Stimulated activated CD4-positive, alpha-beta T cell treated with anti-CD3 and anti-CD28 coated beads, TNF-alpha, amount 100 ng/mL, for 48 hours (primary cell): ENCODE measurements at places on chromosomes 12 and 14.

- DNase-seq: no peak
Observed at GRCh38 chr12:6980740-6981139, 10.0 kb downstream of the EMG1 start.

DNA sequence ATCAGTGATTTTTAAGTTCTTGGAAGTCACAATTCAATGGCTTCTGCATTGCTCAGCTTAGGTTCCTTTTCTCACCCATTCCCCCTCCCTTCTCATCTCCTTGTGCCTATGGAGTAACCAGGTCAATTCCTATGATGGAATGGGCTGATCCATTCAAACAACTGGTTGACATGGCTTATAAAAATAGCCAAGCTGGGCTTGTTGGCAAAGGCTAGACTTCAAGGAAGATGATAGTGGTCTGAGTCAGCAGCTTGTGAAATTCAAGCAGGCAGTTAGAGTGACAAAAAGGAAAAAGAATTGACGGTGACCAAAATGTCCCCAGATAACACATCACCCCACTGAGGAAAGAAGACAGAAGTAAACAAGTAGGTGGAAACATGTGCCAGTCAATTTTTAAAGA, 119.9 kb upstream of the PCED1B start:
- no peak for DNase-seq

- DNase-seq: no peak
Observed at GRCh38 chr14:63045234-63045611, at the start of gene KCNH5. KCNH5 (minus strand) TSS chr14:63045458; CDS start chr14:63045186, 272 bp downstream.

DNA sequence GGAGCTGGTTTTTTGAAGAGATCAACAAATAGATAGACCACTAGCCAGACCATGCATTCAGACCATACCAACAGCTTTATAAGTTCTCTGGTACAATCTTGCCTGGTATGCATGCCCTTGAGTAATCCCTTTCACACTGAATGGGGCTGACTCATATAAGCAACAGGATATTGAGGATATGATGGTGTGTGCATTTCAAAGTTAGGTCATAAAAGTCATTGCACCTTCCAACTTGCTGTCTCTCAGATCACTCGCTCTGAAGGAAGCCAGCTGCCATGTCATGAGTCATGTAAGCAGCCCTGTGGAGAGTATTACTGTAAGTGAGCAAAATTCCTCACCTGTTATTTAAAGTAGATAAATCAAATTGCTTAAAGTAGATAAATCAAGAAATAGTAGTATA, 45.0 kb upstream of the OR6J1 start:
- no peak for DNase-seq

DNA sequence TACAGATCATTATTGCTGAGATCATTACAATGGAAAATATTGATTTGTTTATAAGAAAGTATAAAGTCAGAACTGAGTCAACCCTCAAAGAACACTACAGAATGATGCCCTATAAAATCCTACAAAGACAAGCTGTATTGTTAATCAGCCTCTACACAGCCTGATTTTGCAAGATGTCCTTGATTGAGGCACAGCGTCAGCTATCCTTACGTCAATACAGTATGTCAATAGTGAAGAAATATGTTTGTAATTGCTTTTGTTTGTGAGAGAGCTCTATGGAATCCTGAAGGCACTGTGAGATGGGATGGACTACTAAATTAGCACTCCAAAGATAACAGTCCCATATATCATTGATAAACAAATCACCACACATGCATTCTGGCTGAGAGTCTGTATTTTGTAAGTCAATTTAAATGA, 70.7 kb downstream of the RASSF9 start:
- no peak for DNase-seq

DNA sequence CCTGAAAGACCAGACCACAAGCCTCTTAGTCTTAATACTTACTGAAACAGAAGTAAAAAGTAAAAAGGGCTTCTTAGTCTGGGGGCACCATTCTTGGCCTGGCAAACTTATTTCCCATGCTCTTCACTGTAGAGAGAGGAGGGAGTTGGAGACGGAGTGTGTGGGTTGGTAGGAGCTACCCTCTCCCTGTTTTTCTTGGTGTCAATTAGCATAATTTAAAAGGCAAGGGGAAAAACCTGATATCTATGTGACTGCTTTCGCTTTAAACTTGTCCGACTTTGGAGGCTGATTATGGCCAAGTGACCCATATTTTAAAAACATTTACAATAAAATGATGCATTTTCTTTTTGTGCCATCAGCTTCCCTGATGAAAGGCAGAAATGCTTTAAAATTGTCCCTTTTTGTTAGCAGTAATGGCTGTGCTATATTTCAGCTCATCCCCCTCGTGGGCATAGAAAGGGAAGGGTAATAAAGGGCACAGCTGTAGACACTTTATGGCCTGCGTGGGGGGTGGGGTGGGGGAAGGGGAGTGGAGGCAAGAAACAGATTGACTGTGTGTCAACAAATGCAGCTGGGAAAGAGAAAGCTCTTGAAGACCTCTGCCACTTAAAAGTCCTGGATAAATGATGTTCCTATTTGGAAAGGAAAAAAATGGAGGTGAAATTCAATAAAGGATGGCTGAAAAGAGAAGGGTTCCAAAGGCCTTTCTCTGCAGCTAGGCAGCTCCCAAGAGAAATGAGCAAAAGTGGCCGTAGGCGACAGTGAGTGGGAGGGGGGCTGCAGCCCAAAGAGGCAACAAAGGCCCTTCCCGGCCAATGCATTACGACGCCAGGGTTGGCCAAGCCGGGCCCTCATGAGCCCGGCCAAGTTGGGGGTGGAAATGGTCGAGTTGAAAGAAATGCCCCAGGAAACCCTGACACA, 57.5 kb upstream of the TMEM263 start:
- DNase-seq: no peak

GRCh38 chr14:80078501-80078900, 132.8 kb downstream of the DIO2 start:
- no peak for DNase-seq

DNA sequence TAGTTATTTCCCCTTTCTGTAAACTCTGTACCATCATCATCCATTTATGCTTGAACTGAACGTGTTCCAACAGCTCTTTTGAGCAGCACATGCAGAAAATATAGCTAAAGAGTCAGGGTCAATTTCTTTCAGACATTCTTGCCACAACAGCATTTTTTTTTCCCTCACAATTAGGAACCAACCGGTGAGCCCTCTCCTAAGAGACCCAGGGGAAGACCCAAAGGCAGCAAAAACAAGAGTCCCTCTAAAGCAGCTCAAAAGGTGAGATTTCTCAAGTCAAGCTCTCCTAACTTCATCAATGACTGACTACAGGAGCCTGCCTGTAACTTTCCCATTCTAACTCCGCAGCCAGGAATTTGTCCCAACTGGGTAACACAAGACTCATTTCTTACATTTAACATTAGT, 3.5 kb downstream of the HMGA2 start:
- DNase-seq: no peak

- DNase-seq: no peak
Observed at GRCh38 chr12:114209861-114210260, 196.1 kb downstream of the TBX5 start.

DNA sequence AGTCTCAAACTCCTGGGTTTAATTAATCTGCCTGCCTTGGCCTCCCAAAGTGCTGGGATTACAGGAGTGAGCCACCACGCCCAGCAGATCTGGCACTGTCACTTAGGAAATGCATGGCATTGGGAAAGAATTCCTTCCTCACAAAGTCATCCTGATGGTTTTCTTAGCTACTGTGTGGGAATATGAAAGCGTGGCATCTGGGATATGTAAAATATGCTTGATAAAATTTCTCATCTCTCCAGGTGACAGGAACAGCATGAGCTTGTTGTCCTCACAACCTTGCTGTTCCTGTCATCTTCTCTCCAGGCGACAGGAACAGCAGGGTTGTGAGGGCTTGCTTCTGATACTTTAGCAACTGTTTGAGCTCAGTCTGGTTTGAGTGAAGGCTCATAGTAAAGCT, 16.1 kb upstream of the AICDA start:
- no peak for DNase-seq

DNA sequence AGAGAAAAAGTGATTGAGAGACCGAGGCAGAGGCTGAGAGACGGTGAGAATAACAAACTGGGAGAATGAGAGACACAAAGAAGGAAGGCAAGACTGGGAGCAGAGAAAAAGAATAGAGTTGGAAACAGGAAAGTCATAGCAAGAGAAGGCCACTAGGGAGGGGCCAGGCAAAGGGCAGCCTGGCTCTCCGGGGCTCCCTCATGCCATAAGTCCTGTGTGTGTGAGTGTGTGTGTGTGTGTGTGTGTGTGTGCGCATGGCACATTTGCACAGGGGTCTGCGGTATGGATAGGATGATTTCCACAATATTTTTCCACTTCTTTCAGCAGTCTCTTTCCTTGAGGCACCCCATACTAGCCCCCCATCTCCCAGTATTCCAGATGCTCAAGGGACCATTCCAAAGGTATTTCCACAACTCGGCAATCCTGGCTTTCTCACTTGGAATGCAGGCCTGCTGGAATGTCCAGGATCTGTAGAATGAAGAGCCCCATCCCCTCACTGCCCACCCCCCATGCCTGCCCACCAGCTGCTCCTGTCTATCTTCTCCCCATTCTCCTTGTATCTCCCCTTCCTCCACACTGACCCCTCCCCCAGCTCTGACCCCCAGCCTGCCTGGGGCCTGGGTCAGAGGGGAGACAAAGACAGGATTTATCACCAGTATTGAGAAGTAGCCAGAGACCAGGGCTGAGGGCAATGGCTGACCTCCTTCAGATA, 9.0 kb downstream of the GPR84 start:
- no peak for DNase-seq

DNA sequence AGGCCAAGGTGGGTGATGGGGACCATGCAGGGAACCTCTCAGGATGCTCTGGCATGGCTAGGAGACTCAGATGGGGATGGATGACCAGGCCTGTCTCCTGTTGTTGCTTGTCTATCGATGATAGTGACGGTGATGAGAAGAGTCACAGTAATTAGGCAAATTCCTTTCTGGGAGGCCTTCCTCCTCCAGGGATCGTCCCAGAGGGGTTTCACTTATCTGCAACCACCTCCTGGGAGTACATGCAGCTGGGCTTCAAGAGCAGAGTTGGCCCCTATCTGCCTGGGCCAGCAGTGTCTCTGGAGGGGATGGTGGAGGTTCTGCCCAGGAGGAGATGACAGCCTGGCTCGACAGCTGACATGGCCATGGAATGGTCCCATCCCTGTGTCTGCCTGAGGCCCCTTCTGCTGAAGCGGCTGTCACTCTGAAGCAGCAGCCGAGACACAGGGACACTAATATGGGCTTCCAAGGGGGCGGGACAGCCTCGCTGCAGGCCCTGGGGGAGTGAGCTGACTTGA, 27.5 kb upstream of the OAS1 start:
- no peak for DNase-seq

DNA sequence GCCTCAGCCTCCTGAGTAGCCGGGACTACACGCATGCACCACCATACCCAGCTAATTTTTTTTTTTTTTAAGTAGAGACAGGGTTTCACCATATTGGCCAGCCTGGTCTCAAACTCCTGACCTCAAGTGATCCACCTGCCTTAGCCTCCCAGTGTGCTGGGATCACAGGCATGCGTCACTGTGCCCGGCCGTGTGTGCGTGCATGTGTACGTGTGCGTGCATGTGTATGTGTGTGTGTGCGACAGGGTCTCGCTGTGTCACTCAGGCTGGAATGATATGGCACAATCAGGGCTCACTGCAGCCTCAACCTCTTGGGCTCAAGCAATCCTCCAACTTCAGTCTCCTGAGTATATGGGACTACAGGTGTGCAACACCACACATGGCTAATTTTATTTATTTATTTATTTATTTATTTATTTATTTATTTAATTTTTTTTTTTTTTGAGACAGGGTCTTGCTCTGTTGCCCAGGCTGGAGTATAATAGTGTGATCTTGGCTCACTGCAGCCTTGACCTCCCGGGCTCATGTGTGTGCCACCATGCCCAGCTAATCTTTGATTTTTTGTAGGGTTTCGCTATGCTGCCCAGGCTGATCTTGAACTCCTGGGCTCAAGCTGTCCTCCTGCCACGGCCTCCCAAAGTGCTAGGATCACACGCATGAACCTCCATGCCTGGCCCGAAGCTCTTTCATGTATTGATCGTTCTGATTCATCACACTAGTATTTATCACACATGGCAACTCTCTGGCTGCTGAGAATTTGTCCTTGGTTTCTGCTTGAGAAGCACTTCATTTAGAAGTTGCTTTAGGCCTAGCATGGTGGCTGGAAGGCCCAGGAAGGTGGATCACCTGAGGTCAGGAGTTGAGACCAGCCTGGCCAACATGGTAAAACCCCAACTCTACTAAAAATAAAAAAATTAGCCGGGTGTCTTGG, 35.9 kb upstream of the CLIP1 start:
- DNase-seq: no peak

GRCh38 chr12:112496496-112496895, 77.7 kb downstream of the PTPN11 start:
- DNase-seq: no peak

- no peak for DNase-seq
Observed at GRCh38 chr12:31526158-31526546, 64.8 kb downstream of the DENND5B start.

DNA sequence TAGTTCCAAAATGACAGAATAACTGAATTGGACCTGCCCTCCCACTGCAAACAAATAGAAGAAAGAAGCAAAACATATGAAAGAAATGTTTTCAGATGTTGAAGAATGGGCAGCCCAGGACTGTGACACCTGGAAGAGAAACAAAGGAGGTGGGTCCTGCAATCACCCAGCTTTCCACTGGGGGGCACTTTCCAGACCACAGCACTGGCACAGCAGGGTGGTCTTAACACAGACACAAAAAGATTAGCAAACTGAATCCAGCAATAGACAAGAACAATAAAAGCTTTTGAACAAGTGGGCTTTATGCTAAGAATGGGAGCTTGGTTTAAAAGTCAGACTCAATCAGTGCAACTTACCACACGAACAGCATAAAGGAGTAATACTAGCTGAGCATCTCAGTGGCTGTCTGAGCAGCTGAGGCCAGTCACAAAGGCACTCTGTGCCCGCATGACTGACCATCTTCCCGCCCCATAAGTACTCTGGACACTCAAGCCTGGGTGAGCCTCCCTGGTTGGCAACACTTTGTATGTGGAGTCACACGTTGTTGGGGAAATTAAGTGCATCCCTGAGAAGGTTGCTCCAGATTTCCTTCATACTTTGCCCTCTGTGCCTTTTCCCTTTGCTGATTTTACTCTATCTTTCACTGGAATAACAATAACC, 27.7 kb downstream of the JKAMP start:
- DNase-seq: no peak
